Prostate gland (tissue), 2 donors: ENCODE measurements at places on chromosomes 2 and 18.

GRCh38 chr2:167980439-167980838, 267.0 kb downstream of the STK39 start:
- no peaks in the 10 kb centered on the region for H3K27me3 ChIP-seq
- no peak for DNase-seq
- H3K4me3 ChIP-seq, result no peak overlapping the region

GRCh38 chr18:25464227-25464626, 112.3 kb upstream of the ZNF521 start:
- no peaks in the 10 kb centered on the region for H3K27me3 ChIP-seq
- no peaks in the 10 kb centered on the region for H3K36me3 ChIP-seq
- H3K4me1 ChIP-seq, result no peaks in the 10 kb centered on the region
- DNase-seq, result no peak

GRCh38 chr2:1373830-1374229, 39.4 kb upstream of the TPO start:
- H3K27ac ChIP-seq, result no peak overlapping the region
- DNase-seq, result no peak
- H3K4me1 ChIP-seq, result no peaks in the 10 kb centered on the region
- no peaks in the 10 kb centered on the region for H3K36me3 ChIP-seq

- no peak overlapping the region for H3K27ac ChIP-seq
- no peak overlapping the region for H3K4me3 ChIP-seq
- DNase-seq, result no peak
- H3K4me1 ChIP-seq, result no peaks in the 10 kb centered on the region
- no peaks in the 10 kb centered on the region for H3K36me3 ChIP-seq
- H3K27me3 ChIP-seq, result no peaks in the 10 kb centered on the region
These were observed 472.5 kb downstream of the PID1 start for GRCh38 chr2:228798458-228799207.

- no peaks in the 10 kb centered on the region for H3K4me1 ChIP-seq
- H3K27me3 ChIP-seq, result no peaks in the 10 kb centered on the region
- H3K4me3 ChIP-seq, result no peak overlapping the region
- H3K27ac ChIP-seq, result no peak overlapping the region
- no peaks in the 10 kb centered on the region for H3K36me3 ChIP-seq
These were observed 30.4 kb downstream of the CTAGE1 start for GRCh38 chr18:22387364-22387763.
